ENCODE measurements at places on chromosomes 1 and 21.
A peak's percentile ranks its signal among the peaks of the same experiment; 100 is the strongest.

DNA sequence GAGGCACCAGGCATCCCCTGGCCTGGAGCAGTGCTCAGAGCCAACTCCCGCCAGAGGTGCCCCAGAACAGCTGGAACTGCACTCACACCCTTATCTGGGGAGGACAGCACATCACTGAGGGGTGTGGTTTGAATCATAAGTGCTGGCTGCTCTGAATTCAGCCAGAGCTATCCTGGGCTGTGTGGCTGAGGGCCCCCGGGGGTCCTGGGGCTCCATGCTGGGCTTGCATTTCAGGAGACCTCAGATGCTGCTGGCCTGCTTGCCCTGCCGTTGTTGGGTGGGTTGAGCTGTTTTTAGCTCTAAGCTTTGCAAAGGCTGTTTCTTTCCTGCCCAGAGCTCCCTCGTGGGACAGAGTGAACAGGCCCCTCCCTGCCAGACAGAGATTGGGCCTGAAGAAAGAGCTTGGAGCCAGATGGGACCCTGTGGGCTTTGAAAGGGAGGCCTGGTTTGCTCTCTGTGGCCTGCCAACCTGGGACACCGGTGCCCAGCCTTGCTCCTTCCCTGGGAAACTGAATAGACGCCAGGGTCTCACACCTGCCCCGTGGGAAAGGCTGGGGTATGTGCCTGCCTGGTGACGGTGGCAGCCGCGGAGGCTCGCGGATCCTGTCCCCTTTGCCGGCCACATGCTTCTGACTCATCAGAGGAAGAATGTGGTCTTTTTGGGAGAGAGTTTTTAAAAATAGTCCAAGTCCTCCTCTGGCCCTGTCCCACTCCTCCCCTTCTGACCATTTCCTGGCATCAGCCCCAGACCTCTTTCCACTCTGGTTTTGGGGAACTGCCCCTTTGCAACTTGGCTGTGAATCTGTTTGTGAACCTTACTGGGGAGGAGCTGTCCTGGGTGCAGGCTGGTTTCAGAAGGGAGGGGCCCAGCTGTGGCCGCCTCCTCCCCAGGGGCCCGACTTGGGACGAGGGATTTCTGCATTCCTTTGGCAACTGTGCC, 30.0 kb downstream of the ARHGEF10L start:
- DNase-seq = no peak

DNA sequence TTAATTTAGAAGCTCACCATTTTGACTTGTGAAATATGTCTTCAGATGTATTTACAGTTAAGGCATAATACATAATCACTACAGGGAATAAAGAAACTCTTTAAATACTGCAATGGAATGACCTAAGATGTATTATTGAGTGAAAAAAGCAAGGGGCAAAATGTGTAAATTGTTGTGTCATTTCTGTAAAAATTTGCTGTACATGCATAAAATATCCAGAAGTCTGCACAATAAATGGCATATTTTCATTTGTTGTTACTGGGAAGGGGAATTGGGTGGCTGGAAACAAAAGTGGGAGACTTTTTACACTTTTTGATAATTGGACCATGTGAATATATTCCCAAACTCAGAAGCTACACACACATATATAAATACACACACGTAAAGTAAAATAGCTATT, 17.1 kb downstream of the LRIG2 start:
- no peak for DNase-seq

- DNase-seq = no peak
These were observed 2.0 kb downstream of the RNF186 start for GRCh38 chr1:19812875-19813642.

DNA sequence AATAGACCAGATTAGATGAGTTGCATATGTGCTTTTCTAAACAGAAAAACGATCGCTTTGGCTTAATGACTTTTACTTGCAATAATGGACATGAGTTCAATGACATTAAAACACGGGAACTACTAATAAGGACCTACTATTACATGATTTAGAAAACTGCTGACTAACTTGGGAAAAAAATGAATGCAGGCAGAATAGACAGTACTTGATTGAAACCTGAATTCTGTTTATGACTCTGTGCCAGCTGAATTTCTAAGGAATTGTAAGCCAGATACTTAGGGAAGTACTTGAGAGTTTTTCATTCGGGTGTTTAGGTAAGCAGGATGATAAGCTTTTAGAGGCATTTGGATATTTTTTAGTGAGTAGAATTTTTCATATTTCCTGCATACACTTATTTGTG, 12.0 kb downstream of the ADGRL2 start:
- DNase-seq = no peak

- no peak for DNase-seq
These were observed 5.9 kb upstream of the FAAP20 start for GRCh38 chr1:2200308-2200943.

- no peak for DNase-seq
These were observed 50.5 kb downstream of the RASSF5 start for GRCh38 chr1:206557636-206558473.

DNA sequence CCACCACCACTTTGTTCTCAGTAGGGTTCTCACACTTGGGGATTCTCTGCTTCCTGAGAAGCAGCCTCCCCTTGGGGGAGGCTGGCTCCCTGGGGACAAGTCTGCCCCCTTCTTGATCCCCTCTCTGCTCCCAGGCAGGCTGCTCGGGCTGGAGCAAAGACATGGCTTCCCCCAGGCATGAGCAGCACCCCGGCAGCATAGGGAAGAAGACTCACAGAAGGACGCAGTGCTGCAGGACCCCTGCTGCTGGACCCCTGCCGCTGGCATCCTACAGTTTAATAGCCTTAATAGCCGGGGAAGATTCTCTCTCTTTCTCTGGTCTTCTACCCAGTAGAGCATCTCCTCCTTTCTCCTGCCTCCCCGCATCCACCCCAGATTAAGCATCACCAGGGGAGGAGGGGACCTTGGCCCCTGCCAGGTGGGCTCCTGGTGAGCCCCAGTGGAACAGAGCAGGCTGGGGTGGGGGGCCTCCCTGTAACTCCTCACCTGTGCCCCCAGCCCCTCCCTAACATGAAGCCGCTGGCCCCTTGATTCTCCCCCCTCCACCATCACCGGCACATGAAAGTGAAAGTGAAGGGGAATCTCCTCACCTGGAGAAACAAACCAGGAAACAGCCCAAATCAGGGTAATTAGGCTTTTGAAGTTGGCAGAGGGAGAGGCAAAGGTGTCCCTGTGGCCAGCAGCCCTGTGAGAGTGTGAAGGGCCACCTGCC, 2.5 kb downstream of the WNT3A start:
- no peak for DNase-seq

- DNase-seq = no peak
These were observed 2.4 kb upstream of the CTPS1 start for GRCh38 chr1:40976952-40977690.

DNA sequence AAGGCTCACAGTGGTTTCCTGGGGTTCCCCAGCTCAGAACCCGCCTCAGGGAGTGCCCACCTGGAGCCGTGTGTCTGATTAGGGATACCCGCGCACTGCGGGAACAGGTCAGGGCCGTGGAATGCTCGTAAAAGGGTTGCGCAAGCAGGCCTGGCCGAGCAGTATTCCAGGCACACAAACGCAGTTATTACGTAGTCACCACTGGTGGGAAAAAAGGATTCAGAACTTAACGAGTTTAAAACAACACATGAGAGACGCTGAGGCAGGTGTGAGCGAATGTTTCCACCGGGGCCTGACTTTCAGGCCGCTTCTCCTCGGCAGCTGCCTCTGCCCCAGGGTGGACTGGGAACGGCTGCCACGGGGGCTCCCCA, 18.2 kb downstream of the PLCH2 start:
- no peak for DNase-seq

- no peak for DNase-seq
These were observed 2.4 kb upstream of the ELF3 start for GRCh38 chr1:202007805-202008489.

DNA sequence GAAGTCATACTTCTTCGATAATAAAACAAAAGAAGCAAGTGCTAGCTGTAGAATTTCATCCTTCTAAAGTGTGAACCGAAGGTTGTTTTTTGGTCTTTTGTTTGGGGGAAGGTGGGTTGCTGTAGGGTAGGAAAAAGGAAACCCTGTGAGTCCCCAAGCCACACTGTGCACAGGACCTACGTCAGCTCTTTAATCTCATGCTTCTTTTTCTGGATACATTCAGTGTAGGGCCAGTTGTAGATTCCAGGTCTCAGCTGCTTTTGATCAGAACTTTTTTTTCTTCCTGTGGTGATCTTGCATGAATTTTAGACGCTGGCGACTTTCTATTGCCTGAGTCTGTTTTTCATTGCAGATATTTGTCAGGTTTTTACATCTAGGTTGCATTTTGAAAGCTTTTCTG, 40.2 kb downstream of the BCL9 start:
- DNase-seq = no peak

- no peak for DNase-seq
These were observed 59.4 kb upstream of the LRRC8B start for GRCh38 chr1:89465201-89465600.

DNA sequence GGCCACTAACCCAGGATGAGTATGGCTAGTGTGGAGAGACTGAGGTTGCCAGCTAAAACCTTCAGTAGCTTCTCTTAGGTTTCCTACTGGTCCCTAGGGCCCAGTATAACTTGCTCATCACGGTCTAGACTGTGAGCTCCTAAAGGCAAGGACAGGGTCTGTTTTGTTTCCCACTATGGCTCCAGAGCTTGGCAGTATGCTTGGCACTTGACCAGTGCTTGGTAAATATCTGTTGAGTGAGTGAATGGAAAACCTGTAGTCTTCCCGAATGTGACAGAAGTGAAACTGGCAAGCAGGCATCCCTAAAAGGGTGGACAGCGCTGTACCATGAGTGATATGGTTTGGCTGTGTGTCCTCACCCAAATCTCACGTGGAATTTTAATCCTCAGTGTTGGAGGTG, 13.1 kb upstream of the PARS2 start:
- DNase-seq = no peak

- DNase-seq = no peak
These were observed 31.0 kb downstream of the SNX7 start for GRCh38 chr1:98692482-98692881.

DNA sequence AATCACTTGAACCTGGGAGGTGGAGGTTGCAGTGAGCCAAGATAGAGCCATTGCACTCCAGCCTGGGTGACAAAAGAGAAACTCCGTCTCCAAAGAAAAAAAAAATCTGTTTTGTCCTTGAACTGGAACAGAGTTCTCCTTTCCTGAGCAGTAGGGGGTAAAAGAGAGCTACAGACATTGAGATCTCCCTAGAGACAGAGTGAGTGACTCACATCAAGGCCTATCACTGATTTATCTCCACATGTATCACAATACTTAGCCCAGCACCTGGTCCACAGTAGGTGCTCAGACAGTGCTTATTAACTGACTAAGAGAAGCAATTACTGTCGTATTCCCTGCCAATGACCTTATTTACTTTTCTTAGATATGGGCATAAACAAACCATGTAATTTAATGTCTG, 354.1 kb upstream of the C1orf87 start:
- DNase-seq = no peak

GRCh38 chr1:231274119-231274825, 33.3 kb downstream of the GNPAT start:
- peak; percentile 17 for DNase-seq

DNA sequence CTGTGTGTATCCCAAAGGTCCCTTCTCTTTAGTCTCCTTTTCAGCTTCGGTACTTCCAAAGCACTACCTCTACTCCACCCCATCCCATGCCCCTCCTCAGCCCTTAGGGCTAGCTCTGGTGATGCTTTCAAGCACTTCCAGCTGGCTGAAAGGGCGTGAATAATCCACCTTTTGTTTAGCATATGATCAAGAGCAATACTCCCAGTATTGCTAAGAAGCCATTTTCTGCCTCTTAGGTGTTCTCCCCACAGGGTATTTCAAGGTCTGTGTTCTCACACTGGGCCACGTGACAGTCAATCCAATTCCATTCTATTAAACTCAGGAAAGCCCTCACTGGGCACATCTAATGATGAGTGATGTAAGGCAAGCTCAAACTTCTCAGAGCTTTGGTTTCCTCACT, 298.5 kb upstream of the PROX1 start:
- DNase-seq = no peak

DNA sequence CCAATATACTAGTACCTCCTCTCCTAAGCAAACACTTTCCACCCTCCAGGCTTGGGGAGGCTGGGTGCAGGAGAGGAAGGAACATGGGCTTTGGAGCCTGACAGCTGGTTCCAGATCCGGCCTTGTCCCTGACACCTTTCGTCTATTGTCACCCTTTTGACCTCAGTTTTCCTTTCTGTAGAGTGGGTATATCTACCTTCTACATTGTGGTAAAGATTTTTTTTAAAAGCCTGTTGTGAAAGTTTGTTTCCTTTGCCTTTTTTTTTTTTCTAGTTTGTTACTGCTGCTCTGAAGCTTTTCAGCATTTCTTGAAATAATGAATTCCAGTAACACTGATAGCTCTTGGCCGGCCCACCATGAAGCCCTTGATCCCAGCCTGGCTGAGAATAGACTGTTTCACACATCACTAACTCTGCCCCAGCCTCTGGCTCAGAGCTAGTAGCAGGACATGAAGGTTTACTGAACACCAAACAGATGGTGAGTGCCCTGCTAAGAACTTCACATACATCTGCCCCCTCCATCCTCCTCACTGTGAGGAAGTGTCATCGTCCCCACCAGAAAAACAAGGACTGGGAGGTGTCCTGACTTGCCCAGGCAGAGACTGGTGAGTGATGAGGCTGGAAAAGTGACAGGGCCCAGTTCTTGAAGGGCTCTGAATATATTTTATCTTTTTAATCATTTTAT, 33.0 kb upstream of the ID3 start:
- no peak for DNase-seq

DNA sequence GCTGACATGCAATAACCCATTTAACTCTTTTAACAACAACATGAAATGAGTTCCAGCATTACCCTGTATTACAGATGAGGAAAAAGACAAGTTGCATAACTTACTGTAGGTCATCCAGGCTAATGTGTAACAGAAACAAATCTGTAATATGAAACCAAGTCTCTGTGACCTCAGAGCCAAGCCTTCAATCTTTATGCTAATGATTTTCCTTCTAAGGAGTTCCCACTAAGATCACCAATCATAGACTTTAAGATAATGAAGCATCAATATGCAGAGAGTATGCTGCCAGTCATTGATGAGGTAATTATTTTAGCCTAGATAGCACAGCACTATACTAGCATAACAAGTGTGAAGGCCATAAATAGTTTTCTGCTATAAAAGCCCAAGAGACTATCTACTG, 35.6 kb upstream of the RNPC3 start:
- DNase-seq = no peak

GRCh38 chr1:165623624-165624023, 7.4 kb upstream of the MGST3 start:
- no peak for DNase-seq

GRCh38 chr1:14941864-14942263, 211.7 kb upstream of the TMEM51 start:
- no peak for DNase-seq

DNA sequence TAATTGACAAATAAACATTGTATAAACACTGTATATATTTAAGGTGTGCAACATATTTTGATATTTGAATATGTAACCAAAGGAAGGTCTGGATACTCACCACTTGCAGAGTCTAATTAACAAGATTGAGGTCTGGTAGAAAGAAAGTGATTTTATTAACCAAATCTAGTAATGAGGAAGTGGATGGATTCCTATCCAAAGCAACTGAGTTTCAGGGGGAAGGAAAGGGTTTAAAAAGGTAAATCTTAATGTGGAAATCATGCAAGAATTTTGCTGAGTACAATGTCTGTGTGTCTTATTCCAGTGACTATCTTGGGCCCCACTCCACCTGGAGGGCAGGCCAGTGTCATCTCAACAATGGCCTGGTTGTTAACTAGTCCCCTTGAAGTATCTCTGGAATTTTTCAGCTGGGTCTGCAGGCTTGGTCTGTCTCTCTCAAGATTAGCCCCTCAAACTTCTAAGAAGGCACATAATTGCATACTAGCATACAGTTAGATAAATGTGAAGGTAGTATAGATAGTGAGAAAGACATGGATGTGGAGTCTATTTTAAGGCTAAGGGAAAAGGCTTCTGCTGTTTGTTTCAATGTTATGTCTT, 262.7 kb upstream of the RGS18 start:
- DNase-seq = no peak

- DNase-seq = no peak
These were observed 30.2 kb upstream of the DISC1 start for GRCh38 chr1:231596337-231596791.
